T-cell (primary cell): ENCODE measurements at places on chromosomes 7 and 10. TPM values are rescaled to one million over a fixed set of nuclear protein-coding genes. Genes with fewer than 3 reads are reported as not detected.
A peak's percentile ranks its signal among the peaks of the same experiment; 100 is the strongest.

GRCh38 chr7:6438427-6438826 lies 9.3 kb downstream of the DAGLB start:
- DNase-seq = no peak

DNA sequence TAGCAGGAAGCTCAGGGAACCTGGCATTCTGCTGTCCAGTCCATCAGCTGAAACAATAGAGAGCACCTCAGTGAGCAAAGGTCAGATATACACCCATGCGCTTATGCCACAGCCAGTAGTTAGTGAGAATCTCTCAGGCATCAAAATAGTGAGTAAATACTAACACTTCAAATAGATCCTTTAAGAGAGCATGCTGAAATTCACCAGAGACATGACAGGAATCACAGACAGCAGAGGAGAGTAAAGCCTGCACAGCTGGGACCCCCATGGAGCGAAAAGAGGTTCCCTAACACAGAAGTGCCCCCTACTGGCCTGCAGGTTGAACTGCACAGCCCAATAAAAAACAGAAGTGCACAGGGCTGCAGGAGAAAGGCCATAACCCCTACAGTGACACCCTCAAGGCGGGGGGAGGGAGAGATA lies 57.6 kb upstream of the ANTXRL start:
- no peak for DNase-seq

TEX36 gene
- not detected for total RNA-seq

PDE6C gene
- not detected for total RNA-seq

CUL1 gene
- 42.3 TPM for total RNA-seq

ITPRID1 gene
- total RNA-seq = not detected

CTTNBP2 gene
- 0.16 TPM for total RNA-seq

GRCh38 chr7:82745117-82745516 lies 301.5 kb upstream of the CACNA2D1 start:
- DNase-seq = no peak

ASAH2 gene
- 3.4 TPM for total RNA-seq

LLCFC1 gene
- not detected for total RNA-seq

- no peak for DNase-seq
Measured at GRCh38 chr10:133224756-133225372, 5.2 kb upstream of the UTF1 start.

GRCh38 chr7:155674556-155674955 lies 30.1 kb downstream of the RBM33 start:
- DNase-seq = no peak

CTBP2 gene
- 5.8 TPM for total RNA-seq

- no peak for DNase-seq
Measured at GRCh38 chr7:5177060-5177459, 13.0 kb upstream of the WIPI2 start.

PON1 gene
- total RNA-seq = not detected

ATOH7 gene
- total RNA-seq = not detected

- DNase-seq = no peak
Measured at GRCh38 chr7:102404005-102404861, 8.1 kb downstream of the PRKRIP1 start.

- DNase-seq = peak; percentile 76
Measured at GRCh38 chr10:87850742-87851205, 12.6 kb downstream of the KLLN start.

DNA sequence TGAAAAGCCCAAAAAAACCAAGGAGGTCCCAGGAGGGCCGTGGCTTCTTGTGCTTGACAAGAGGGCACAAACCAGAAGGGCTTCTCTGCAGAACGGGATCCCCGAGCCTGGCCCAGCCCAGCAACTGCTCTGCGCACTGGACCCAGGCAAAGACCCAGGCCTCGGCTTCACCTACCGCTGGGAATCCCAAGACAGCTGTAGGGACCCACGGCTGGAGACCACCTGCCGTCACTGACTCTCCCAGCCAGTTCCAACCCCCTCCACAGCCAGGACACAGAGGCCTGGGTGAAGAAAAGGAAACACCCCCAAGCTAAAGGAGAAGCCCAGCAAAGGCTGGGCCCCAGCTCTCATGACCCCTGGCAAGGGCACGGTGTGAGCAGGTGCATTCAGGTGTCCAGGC lies 24.3 kb downstream of the PDGFA start:
- DNase-seq = no peak

TMEM236 gene
- 0.38 TPM for total RNA-seq

DNA sequence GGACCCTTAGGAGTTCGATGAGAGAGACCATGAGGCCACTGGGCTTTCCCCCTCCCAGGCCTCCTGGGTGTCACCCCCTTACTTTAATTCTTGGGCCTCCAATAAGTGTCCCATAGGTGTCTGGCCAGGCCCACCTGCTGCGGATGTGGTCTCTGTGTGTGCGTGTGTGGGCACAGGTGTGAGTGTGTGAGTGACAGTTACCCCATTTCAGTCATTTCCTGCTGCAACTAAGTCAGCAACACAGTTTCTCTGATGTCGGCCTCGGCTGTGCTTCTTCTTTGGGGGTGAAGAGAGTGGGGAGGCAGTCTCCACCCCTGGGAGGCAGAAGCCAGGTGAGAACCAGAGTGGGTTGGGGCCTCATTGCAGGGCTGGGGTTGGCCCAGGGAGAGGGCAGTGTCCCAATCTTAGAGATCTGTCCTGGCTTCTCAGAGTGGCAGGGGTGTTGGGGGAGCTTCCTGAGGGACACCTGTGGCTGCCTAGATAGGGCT lies 1.5 kb downstream of the PVRIG start:
- DNase-seq = peak; percentile 87

- no peak for DNase-seq
Measured at GRCh38 chr7:66521675-66522074, 107.0 kb upstream of the KCTD7 start.

SPAG6 gene
- total RNA-seq = 0.23 TPM

PGAM2 gene
- 1.7 TPM for total RNA-seq

DNA sequence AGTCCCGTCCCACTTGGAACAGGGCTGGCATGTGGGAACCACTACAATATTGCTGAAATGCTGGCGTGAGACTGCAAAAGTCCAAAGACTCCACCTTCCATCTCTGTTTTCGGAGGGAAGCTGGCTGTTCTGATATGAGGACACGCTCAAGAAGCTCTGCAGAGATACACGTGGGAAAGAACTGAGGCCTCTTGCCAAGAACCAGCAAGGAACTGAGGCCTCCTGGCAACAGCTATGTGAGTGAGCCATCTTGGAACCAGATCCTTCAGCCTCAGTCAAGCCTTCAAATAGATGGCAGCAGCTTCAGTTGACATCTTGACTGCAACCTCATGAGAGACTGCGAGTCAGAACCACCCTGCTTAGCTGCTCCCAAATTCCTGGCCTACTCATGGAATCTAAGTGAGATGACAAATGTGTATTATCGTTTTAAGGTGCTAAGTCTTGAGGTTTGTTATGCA lies 30.8 kb downstream of the SGMS1 start:
- no peak for DNase-seq

TMEM178B gene
- total RNA-seq = 0.32 TPM

DNA sequence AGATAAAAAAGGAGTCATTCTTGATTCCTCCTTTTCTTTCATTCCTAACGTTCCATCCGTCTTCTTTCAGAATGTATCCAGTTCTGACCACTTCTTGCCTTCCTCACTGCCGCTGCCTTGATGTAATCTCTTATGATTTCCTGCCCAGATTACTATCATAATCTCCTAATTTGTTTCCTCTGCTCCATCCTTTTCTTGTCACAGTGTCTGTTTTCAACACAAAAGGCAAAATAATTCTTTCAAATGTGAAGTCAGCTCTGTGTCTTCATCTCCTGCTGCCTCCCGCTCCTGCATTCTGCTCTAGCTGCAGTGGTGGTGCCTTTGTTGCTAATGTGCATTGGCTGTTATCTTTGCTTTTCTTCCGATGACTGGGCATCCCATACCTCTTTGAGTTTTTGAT lies 150.9 kb downstream of the SND1 start:
- no peak for DNase-seq

- DNase-seq = no peak
Measured at GRCh38 chr10:32940321-32941301, 17.4 kb downstream of the ITGB1 start.

CHAT gene
- not detected for total RNA-seq

NEUROG3 gene
- total RNA-seq = not detected

- DNase-seq = no peak
Measured at GRCh38 chr7:31371621-31372020, 31.1 kb upstream of the NEUROD6 start.

ATP6V0E2 gene
- 48.5 TPM for total RNA-seq

COL1A2 gene
- not detected for total RNA-seq

DNA sequence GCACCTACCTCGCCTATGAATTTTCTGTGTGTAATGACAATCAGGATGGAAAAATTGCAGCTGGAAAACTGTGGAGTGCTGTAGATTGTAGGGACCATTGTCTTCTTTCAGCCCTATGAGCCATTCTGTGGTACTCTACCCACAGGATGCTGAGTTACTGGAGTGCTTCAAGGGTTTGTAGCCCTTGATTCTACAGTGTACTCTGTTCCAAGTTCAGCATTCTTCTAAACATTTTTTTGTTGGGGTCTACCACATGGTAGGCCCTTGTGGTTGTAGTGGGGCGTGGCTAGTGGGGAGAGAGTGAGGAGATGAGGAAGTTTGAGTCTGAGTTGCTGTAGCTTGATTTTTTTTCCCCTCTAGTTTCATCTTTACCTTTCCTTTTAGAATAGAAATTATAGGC lies 33.5 kb downstream of the REEP3 start:
- DNase-seq = peak; percentile 48

GRCh38 chr7:140645166-140645900 lies 4.7 kb upstream of the DENND2A start:
- peak; percentile 14 for DNase-seq
